ENCODE measurements at places on chromosomes 5 and 9.

DNA sequence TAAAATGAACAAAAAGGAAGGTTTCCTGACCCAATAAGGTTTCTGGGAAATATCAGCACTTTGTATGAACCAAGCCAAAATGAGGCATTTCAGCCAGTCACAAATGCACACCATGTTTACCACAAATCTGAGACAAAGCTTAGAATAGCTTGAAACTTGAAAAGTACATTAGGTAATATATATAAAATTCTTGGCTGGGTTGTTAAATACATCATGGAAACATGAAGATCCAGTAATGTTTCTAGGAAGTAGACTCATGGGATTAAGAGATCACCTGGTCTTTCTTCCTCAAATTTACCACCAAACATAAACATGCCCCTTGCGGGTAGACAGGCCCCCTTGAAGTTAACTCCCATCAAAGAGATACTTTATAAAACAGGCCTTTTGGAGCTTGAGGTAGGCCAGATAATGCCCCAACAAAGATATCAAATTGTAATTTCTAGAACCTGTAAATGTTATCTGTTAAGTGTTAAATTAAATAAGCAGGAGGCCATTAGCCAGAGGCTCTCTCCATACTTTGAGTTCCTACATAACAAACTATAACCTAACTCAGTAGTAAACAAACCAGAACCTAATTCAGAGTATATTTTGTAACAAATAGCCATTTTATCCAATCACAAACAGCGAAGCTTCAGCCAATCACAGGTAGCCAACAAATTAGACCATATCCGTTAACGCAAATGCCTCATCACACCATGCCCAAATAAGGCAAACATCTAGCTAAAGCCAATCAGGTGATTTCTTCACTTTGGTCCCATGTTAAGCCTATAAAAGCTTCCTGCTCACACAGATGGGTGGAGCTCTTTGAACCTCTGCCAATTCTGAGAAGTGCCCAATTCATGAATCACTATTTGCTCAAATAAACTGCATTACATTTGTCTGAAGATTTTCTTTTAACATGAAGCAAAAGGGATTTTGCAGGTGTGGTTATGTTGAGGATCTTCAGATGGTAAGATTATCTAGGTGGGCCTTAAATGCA is 127.9 kb upstream of the TARS1 start:
- no peak for DNase-seq

DNA sequence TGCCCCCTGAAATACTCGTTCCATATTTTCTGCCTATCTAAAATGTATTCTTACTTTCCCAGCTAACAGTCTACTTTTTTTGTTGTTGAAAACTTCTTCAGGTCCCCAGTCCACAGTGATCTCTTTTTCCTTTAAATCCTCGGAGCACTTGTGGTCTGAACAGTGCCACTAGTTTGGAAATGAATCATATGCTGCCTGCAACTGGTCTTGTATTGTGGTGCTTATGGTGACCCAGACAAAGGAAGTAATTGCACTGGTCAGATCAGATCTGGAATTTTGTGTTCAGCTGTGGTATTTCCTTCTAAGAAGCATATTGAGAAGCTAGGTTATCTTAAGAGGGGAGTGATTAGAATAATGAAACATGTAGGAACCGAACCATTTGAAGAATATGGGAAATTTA is 2.9 kb downstream of the UNC13B start:
- no peak for DNase-seq

GRCh38 chr5:129747572-129748407 is at the start of gene MINAR2:
TSS of gene MINAR2 (plus strand) at chr5:129748094. CDS start at chr5:129748191, 97 bp downstream.
- DNase-seq: no peak

DNA sequence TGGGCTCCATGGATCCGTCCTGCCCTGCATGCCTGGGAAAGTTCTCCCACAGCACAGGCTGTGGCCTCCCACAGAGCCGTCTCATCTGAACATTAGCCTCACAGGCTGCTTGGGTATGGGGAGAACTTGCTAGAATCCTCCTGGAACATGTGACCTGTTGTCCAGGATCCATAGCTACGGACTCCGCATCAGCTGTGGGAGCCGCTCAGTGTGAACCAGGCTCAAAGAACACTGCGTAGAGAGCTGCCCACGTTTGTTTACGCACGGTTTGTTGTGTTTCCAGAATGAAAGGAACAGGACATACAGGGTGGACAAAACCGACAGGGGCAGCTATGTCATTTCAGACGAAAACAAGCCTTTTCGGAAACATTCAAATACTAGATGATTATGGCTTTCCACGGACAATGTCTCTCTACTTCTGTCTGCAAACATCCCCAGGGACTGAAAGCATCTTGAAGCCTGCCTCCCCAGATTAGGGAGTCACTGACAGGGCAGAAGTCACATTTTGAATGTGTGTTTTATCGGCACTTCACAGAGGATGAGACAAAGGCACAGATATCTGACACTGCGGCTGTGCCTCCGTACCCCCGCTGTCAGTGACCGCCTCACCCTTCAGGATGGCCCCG is 390.3 kb downstream of the GADD45G start:
- DNase-seq: no peak

DNA sequence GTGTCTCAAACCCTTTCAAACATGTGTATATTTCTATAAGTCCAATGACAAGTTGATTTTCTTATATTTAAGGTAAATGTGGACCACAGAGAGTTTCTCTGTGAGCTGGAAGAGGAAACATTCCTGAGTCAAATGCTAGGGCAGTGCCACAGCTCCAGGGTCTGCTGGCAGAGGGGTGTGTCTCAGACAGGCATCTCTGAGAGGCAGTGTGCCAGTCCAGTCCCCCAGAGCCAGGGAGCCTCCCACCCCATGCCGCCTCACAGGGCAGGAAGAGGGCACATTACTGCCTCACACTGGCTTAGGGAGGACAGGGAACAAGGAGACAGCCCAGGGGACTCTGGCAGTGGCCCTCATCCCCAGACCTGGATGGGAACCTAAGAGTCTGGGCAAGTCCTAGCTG is 120.2 kb downstream of the TENT4A start:
- DNase-seq: no peak

DNA sequence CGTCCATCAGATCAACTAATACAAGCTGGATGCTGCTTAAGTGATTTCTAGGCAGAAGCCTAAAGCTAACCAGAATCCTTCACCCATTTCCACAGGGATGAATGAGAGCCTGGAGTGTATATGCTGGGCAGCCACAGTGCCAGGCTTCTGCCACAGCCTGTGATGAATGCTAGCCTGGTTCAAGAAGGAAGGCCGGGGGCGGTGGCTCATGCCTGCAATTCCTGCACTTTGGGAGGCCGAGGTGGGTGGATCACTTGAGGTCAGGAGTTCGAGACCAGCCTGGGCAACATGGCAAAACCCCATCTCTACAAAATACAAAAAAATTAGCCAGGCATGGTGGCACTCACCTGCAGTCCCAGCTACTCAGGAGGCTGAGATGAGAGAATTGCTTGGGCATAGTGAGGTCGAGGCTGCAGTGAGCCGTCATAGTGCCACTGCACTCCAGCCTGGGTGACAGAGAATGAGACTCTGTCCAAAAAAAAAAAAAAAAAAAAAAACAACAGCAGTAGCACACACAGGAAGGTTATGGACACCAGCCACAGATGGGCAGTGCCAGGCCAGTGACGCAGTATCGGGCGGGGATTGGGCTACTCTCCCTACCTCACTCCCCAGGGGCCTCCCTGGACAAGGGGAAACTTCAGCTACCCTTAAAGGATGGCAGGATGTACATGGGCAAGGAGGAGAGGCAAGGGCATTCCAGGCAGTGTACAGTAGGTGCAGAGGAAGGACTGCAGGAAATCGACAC is 23.1 kb upstream of the HMCN2 start:
- DNase-seq: no peak

DNA sequence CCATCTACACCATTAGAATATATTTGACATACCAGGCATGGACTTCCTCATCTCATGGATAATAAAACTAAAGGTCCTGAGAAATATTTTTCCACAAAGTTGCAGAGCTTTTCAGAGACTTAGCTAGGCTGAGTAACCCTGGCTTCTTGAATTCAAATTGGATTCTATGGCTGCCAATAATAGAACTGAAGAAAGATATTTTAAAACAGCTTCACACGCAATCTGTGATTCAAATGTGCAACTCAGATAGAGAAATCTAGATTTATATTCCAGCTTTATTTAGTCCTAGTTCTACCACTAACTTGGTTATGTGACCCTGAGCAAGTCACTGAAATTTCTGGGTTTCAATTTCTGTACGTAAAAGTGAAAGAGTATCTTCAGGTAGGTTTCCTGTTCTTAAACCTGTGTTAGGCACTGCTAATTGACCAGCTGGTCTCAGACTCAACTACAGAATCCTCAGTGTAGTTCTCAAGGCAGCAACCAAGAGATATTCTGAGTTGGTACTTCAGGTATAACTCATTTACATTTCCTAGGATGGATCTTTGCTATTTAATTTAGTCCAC is 235.3 kb downstream of the GABRB2 start:
- no peak for DNase-seq

DNA sequence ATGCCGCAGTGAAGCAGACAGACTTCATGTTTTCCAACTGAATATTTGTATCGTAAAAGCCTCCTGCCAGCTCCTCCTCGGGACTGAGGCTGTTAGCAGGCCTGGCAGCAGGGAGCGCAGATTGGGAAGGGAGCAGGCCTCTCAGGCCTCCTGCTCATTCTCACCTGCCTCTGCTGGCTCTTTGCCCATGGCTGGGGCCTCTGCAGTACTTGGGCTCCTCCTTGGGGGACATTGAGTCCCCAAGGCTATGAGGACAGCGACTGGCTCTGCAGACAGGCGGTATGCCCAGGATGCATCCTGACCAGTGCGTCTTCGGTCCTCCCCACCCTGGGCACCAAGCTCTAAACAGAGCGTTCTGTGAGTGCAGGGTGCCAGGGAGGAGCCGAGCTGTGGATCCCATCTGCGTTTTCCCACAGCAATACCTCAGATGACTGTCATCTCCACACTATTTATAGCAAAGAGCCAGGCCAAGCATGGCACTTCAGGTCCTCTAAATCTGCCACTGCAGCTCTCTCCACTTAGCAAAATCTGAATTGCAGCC is 38.7 kb downstream of the TSTD2 start:
- DNase-seq: no peak

- DNase-seq: no peak
Measured at GRCh38 chr9:68551191-68551590, 10.5 kb upstream of the TMEM252 start.

DNA sequence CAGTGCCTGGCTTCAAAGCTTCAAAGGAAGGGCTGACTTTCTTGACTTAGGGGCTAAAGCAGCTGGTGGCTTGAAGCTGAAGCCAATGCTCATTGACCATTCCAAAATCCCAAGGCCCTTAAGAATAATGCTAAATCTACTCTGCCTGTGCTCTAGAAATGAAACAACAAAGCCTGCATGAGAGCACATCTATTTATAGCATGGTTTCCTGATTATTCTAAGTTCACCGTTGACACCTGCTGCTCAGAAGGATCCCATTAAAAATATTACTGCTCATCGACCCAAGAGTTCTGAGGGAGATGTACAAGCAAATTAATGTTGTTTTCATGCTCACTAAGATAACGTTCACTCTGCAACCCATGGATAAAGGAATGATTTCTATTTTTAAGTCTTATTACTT is 6.7 kb downstream of the TMEM174 start:
- no peak for DNase-seq

DNA sequence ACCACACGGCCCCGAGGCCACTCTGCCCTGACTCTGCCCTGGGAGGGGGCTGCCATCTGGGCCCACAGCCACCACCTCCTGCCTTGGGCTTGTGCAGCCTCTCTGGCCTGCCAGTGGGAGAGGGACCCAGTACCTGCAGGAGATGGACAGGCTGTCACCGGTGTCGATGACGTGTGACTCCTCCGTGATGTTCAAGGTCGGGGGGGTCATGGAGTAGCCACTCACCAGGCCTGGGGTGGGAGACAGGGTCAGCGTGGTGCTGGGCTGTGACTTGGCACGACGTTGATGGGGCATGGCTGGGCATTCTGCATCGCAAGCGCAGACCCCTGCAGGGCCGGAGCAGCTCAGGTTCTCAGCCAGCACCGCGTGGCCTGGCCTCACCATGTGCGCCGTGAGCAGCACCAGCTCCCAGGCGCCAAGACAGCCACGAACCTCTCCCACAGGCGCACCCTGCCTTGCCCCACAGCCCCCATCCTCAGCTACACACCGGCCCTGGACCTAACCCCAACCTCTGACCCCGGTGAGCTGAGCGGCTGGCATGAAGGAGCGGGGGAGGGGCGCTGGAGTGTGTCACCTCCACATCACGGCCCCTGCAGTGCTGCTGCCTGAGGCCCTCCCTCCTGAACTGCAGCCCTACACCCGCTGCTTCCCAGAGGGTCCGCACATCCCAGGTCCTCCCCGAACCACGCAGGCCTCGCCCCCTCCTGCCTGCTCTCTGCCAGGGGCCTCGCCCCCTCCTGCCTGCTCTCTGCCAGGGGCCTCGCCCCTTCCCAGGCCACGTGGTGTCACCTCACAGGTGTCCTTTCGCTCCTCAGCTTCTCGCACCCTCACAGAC is 17.6 kb downstream of the FLT4 start:
- no peak for DNase-seq

GRCh38 chr9:92950359-92950955 is 3.1 kb downstream of the FGD3 start:
- no peak for DNase-seq

- DNase-seq: no peak
Measured at GRCh38 chr9:12935714-12936113, 160.9 kb downstream of the LURAP1L start.

DNA sequence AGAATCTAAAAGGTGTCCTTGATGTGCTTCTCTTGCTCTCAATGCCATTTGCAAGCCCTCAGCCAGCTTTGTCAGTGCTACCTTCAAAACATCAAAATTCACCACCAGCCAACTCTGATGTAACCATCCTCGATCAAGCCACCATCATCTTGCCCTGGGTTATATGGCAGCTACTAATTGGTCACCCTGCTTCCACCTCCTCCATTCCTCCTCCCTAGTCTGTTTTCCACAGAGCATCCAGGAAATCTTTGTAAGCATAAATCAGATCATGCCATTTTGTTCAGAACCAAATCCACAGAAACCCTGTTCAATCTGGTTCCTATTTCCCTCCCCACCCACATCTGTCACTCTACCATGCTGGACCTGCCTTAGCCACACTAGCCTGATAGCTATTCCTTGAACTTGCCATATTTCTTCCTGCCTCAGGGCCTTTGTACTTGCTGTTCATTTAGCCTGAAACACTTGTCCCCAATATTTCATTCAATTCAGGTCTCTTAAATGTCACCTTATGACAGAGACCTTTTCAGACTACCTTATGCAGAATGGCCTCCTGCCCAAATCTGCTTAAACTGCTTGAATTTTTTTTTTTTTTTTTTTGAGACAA is 1.9 kb upstream of the B4GALT1 start:
- DNase-seq: no peak

DNA sequence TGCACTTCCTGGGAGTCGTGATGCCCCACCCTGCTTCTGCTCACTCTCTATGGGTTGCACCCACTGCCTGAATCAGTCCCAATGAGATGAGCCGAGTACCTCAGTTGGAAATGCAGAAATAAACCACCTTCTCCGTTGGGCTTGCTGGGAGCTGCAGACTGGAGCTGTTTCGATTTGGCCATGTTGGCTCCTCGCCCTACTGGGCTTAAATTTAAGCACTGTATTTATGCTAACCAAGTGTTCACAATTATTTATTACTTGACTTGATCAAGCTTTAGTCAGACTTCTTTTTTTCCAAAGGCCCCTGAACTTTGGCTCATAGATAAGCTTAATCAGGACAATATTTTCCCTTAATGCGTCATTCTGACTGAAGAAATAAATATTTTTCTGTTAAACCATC is 1072.4 kb upstream of the CDH9 start:
- DNase-seq: no peak

All from stimulated activated CD8-positive, alpha-beta memory T cell treated with anti-CD3 and anti-CD28 coated beads, Interleukin-4, amount 100 ng/mL, for 1 hour (primary cell).